ENCODE measurements at places on chromosomes 2 and 18. TPM values are rescaled to one million over a fixed set of nuclear protein-coding genes. Genes with fewer than 3 reads are reported as not detected.

MERTK gene
- total RNA-seq = 84.3 TPM

- no peak for DNase-seq
These were observed 251.7 kb downstream of the LRRTM4 start for GRCh38 chr2:77270433-77270832.

DNA sequence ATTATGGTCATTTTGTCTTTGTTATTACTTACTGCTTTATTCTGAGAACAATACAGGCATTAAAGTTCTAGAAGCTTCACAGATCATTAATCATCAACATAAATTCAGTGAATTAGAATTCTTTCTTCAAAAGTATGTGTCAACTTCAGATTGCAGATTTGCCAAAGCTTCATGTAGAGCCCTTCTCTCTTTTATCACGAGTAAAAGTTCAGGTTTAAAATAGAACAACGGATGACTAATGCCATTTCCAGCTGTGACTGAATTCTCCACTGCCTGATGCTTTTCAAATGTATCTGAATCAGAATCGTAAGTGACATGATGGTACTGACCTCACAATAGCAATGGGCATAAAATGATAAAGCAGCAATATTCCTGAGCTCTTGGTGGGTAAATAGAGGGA, 116.0 kb downstream of the ABCA12 start:
- DNase-seq = no peak

DNA sequence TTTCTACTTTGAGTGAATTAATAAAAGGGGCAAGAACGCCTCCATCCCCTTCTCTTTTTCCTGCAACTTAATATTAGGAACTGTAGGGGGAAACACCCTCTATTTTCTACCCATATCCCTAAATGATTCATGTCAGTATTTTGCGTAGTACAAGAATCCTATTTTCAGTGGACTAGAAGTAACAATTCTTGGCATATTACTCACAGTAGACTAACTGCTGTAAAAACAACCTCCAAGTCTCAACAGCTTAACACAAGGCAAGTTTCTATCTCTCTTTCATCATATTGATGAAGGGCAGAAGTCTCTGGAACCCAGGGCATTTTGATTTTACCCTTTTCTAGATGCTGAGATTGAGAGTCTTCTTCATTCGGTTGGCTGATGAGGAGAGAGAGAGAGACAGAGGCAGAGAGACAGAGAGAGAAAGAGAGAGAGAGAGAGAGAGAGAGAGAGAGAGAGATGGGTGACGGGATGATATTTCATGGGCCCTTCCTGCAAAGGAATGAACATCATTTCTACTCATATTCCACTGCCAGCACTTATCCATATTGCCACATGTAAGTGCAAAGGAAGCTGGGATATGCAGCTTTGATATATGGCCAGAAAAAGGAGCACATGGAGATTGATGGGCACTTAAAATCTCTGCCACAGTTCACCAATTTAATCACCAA, 481.6 kb downstream of the LPIN1 start:
- DNase-seq = no peak

DNA sequence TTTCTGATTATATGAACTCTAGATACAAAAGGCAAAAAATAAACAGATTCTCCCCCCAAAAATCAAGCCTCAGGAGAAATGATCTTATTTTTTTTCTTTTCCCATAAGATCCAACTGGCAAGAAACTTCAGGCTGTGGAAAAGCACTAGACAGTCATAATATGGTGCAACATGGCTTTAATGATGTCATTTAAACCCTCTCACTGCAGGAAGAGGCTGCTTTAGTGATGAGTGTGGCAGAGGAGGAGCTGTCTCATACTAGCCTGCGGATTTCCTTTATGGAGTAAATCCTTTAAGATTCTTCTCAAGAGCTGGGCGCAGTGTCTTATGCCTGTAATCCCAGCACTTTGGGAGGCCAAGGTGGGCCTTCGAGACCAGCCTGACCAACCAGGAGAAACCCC, 83.3 kb upstream of the CD28 start:
- no peak for DNase-seq

- no peak for DNase-seq
These were observed 614 bp upstream of the COQ10B start for GRCh38 chr2:197452754-197453122.
